ENCODE measurements at places on chromosomes 13 and 19.

DNA sequence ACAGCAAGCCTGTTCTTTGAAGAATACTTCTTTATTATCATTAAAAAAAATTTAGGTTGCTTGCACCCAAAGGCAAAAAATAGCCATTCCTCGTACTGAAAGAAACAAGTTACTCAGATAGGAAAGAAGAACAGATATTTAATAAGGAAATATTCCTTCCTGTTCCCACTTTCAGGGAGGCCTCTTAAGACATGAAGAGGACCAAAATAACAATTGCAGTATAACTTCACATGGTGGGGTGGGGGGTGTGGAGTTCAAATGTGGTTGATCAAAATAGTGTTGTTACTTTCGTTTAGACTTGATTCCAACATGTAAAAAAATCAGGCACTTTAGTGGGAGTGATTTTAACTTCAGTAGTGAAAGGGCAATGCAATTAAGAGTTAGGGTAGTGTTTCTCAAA is 3.6 kb downstream of the RGCC start:
- no peak for DNase-seq

GRCh38 chr13:79320433-79320832 is 85.6 kb downstream of the RBM26 start:
- DNase-seq, result no peak

DNA sequence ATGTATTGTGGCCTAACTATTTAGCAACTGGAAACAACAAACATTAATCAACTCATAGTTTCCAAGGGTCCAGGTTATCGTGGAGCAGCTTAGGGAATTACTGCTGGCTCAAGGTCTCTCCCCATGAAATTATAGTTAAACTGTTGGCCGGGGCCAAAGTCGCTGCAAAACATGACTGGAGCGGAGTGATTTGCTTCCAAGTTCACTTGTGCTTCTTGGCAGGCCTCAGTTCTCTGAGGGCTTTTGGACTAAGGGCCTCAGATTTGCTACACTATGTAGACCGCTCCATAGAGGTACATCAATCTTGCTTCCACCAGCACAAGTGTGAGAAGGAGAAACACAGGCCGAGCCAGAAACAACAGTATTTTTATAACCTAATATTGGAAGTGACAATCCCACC is 9.4 kb upstream of the KBTBD7 start:
- DNase-seq, result no peak

GRCh38 chr19:23321953-23322549 is 71.9 kb upstream of the ZNF724 start:
- DNase-seq, result no peak

DNA sequence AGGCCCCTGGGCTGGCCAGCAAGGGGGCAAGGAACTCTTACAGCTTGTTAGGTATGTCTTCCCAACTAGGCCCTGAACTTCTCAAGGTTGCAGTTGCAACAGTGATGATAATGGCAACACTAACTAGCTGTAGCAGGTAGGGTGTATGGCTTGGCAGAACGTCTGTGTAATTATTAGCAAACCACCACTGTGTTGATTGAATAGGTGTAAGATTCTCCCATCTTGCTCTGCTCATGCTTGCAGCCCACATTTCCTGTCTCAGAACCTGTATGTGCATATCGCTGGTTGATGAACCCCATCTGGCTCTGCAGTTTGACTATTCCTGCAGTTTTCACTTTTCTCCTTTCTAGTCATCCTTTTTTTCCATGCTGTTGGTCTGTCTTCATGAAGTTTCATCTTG is 178.8 kb downstream of the KATNAL1 start:
- DNase-seq, result no peak

DNA sequence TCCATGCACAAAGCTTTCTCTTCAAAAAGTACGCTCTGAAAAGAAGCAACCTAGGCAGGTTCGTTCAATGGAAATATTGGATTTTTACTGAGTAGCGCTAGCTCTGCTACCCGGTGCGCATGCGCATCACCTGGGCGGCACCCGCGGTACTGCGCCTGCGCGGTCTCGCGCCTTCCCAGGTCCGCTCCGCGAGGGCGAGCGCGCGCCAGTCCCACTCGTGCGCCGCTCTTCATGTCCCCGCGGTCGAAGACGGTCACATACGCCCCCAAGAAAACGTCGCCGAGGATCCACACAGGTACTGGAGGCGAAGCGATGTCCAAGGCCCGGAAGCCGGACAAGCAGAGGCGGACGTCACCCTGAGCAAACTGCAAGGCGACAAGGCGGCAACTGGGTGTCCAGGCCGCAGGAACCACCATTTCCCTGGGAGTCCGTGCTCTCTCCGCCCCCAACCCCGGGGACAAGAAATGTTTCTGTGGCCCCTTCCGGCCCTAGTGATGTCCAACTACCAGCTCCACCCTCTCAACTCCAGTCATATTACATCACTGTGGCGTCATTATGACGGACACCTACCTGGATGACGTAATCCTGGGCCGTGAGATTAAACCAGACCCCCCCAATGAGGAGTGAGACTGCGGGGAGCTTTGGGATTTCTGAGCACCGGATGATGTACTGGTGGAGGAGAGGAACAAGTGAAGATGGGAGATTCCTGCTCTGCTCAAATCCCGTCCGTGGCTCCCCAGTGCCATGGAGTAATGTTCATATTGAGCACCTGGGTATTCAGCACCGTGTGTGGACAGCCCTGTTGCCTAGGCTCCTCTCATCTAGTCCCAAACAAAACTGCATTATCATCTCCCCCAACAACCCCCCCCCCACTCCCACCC is 4.8 kb upstream of the KCNC3 start:
- peak; percentile 71 for DNase-seq

DNA sequence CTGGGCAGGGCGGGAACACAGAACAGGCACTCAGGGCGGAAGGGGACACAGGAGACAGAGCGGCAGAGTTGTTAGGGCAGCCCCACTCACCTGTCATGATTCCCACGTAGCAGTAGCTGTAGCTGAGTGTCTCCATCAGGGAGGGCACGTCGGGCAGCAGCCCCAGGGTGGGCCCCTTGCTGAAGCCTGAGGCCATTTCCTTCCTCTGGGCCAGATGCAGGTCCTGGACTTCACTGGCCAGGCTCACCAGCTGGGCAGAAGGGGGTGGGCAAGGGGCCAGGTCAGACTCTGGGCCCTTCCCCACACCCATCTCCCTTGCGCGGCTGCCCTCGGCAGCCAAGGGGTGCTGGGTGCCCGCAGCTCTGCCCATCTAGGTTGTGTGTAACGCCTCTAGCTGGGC is 5.9 kb downstream of the MBOAT7 start:
- no peak for DNase-seq

DNA sequence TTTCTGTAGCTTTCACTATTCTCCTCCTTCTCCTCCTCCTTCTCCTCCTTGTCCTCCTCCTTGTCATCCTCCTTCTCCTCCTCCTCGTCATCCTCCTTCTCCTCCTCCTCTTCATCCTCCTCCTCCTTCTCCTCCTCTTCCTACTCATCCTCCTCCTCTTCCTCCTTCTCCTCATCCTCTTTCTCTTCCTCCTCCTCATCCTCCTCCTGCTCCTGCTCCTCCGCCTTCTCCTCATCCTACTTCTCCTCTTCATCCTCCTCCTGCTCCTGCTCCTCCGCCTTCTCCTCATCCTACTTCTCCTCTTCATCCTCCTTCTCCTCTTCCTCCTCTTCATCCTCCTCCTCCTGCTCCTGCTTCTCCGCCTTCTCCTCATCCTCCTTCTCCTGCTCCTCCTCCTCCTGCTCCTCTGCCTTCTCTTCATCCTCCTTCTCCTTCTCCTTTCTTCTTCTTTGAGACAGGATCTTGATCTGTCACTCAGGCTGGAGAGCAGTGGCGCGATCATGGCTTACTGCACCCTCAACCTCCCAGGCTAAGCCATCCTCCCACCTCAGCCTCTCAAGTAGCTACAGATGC is 36.3 kb downstream of the TRPM4 start:
- DNase-seq, result no peak

GRCh38 chr13:25980255-25980654 is 71.6 kb downstream of the SHISA2 start:
- DNase-seq, result no peak

DNA sequence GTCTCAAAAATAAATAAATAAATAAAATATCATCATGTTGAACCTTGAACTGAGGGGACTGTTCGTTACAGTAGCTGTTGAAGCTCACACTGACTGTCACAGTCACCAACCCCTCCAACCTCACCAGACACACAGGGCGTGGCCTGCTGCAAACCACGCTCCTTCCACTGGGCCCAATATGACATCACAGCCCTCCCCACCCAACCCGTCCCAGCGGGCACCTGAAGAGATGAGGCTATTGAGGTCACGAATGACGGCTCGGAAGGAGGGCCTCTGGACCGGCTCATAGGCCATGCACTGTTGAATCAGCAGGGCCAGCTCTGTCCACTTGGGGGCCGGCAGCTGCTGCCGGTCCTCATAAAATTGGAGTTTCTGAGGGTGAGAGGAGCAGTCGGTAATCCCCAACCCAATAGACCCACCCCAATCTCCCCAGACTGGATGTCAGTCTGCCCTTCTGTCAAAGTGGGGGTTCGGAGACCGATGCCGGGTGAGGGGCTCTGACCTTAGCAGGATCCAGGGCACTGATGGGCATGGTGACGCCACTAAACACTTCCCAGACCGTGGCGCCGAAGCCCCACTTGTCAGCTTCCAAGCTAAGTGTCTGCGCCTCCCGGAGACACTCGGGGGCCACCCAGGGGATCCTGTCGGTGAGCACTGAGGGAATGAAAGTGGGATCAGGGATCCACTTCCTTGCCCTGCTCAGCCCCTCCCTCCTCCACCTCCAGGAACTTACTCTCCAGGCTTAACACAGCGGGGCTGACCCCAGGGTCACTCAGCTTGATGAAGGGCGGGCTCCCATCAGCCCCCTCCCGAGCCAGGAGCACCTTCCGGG is 13.2 kb downstream of the JAK3 start:
- DNase-seq, result no peak

GRCh38 chr19:5600797-5601196 is 21.8 kb downstream of the SAFB2 start:
- DNase-seq, result no peak

DNA sequence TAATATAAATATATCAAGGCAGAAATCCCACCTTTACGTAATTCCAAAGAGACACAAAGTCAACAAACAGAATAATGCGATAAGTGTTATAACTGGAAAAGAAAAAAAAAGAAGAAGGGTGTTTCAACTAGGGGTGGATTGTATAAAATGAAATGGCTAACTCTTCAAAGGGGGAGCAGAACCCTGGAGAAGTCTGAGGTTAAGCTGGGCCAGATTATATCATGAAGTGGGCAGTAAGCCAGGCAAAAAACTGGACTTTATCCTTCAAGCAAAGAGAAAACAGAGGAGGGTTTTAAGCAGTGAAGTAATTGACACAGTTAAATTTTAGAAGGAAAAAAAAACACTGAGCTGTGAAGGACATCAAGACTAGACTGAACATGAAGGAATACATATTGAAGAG is 41.9 kb downstream of the TBC1D4 start:
- no peak for DNase-seq

DNA sequence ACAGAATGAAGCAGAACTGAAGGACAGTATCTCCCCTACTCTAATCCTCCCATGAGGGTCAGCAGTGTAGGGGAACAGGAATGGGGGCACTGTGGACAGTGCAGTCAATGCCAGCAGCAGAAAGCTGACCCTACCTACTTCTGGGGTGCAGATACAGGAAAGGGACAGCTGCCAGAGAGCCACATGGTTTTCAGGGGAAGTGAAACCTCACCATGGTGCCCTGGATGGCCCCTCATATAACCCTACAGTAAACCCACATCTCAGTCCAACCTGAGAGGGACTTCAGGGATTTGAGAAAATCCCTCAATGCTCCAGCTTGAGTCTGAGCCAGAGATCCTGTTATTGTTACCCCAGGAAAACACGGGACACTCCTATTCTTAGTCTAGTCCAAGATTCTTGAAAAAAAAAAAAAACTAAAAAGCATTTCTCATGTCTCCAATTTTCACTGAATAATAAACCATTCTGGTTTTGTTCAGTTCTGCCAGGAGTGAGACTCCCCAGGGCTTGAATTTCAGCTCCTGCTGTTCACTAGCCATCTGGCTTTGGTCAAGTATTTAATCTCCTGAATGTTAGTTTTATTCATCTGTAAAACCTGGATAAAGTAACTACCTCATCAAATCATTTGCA is 511.6 kb upstream of the ARGLU1 start:
- DNase-seq, result no peak

DNA sequence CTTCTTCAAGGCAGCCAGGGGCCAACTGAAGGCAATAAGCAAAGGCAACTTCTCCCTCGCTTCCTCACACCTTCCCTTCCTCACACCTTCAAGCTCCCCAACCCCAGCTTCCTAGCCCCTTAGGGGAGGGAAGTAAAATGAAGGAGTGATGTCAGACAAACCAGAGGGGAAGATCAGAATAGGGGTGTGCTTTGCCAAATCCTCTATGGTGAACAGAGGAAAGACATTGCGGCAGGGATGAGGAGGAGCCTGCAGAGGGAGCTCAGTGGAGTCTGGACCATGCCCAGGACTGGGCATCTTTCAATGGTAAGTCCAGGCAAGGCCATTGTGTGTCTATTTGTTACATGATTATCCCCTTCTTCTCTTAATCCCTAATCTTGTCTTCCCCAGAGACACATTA is 164.0 kb downstream of the TSHZ3 start:
- no peak for DNase-seq

- no peak for DNase-seq
These were observed 60.8 kb downstream of the F2RL3 start for GRCh38 chr19:16949496-16950023.

DNA sequence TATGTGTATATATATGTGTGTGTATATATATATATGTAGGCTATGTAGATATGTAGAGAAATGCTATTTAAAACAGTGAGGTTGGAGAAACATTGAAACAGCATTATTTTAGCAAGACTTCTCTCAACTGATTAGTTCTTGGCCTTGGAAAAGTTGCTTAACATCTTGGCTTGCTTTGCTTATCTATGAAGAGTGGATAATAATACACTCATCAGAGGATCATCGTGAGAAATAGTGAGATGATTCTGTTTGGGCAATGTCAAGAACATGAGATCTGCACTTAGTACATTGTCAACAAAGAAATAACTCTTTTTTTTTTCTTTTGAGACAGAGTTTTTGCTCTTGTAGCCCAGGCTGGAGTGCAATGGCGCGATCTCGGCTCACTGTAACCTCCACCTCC is 128.3 kb downstream of the KLF5 start:
- DNase-seq, result no peak

DNA sequence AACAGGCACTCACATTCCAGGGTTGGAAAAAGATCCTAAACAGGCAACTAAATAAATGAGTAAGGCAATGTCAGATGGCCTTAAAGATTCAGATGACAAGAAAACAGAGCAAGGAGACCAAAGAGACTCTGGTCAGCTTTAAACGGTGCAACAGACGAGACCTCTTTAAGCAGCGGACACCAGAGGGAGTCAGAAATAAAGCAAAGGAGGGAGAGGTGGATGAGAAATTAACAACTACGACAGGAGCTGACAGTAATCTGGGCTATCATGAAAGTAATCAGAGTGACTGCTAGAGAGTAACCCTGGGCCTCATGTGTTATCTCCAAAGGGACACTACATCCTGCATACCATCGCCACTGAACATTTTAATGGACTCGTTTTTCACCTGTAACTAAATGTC is 1.1 kb downstream of the ZNF550 start:
- DNase-seq, result no peak

DNA sequence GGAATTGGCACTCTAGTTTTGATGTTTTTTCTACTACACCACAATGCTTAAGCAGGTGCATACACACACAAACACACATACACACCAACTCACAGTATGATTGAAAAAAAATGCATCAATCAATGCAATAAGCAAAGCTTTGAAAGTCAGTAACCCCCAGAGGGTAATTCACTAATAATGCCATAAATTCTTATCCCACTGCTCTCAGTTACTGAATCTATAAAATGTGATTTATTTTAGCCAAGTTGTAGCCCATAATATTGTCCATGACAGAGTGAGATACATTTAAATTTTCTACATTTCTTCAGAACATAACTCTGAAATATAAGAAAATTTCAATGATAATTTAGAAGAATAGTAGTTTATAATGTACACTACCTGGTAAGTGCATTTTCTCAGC is 87.9 kb downstream of the LIG4 start:
- DNase-seq, result no peak

All from T follicular helper cell (primary cell).